ENCODE measurements at places on chromosomes 5 and 9.

GRCh38 chr5:16557477-16557876 lies 59.3 kb downstream of the RETREG1 start:
- DNase-seq = no peak

- no peak for DNase-seq
Observed at GRCh38 chr9:78479441-78479840, 182.5 kb downstream of the PSAT1 start.

DNA sequence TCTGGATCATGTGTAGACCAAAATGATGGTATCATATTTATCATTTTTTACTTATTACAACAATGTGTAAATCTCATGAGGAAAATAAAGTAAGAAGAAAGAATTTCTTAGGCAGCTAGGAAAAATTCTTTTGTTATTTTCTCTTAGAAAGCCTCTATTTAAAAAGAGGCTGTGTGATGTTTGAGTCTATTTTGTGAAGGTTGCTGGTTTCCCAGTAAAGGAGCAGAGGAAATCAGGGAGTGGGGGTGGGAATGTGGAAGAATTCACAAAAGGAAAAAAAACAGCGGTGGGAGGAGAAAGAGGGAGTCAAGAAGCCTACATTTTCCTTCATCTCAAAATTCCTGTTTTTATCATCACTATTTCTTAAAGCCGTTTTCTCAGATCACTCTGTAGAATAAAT lies 20.1 kb downstream of the PTCH1 start:
- DNase-seq = no peak

- no peak for DNase-seq
Observed at GRCh38 chr9:116608064-116608463, 79.0 kb upstream of the TRIM32 start.

GRCh38 chr5:179975713-179976134 lies 68.0 kb upstream of the TBC1D9B start:
- DNase-seq = no peak

DNA sequence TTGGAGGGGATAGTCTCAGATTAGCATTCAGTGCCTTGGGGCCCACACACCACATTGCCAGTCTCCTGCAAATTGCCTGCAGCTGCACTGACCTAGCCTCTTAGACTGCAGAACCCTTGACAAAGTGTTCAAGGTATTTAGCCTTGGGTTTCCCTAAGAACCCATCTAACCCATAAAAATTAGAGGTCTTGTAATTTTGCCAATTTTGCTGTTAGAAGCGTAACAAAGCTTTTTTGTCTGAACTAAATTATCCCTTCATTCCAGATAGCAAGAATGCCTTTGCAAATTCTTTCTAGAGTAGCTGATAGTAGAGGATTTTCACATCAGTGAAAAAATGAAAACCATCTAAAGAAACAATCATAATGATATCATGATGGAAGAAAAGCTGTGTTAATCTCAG lies 74.0 kb upstream of the CCNG1 start:
- DNase-seq = no peak

GRCh38 chr5:127555826-127556225 lies 38.4 kb downstream of the PRRC1 start:
- DNase-seq = no peak
